ENCODE measurements at places on chromosomes 13 and 19. TPM values are rescaled to one million over a fixed set of nuclear protein-coding genes. Genes with fewer than 3 reads are reported as not detected.

- DNase-seq = no peak
Observed at GRCh38 chr13:114056205-114057013, 76.0 kb downstream of the RASA3 start.

- no peak for DNase-seq
Observed at GRCh38 chr13:97464561-97464960, 30.6 kb downstream of the RAP2A start.

GRCh38 chr13:30737511-30738337 lies 2.4 kb downstream of the ALOX5AP start:
- DNase-seq = no peak

DNA sequence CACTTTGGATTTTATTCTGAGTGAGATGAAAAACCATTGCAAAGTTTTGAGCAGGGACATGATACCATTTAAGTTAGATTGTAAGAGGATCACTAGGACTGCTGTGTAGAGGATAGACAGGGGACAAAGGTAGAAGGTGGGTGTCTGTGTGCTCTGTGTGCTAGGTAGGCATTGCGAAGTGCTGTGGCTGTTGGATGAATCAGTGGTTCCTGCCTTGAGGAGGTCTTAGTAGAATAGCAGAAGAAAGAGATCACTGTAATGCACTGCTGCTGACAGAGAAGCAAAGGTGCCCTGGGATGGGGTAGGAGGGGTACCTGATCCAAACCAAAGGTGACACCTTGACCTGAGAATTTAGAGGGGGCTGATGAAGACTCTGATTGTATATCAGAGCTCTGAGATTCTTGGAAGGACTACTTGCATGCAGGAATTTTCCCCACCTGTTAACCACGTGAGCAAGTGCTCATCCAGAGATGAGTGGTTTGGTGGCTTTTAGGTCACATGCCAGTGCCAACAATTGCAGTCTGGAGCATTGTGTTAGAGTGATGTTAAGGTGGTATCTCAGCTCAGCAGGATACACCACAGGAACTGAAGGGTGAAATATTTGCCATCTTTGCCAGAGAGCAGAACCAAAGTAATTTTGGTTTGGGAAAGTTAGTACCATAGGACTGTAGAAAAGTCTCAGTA lies 10.8 kb downstream of the WASF3 start:
- DNase-seq = no peak

DNA sequence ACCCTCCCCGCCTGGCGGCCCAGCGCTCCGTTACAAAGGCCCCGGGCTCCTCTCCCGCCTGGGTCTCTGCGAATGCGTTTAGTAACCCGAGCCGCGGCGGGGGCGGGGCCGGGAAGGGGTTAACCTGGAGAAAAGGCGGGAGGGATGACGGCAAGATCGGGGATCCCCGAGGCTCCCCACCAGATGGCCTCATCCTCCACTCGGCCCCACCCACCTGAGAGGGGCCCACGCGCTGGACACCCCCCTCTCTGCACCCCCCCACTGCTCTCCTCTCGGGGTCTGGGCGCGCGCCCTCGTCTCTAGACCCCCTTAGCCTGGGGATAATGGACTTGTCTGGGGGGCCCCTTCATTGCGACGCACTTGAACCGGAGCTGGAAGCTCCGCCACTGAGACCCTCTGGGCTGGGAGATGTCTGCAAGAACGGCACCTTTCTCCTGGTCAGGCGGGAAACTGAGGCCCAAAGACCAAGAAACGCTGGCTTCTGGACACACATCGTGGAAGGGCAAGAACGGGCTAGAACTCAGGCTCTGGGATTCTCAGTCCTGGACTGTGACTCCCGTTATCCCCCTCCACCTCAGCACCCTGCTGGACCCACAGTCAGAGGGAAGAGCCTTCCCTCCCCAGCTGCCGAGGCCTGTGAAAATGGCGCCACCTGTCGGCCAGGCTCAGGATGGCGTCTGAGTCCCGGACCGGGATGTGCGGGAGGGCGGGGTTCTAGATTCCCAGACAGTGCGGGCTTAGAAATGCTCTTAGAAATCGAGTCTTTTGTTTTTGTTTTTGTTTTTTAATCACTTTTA lies 2.9 kb upstream of the LTBP4 start:
- peak; percentile 86 for DNase-seq

DNA sequence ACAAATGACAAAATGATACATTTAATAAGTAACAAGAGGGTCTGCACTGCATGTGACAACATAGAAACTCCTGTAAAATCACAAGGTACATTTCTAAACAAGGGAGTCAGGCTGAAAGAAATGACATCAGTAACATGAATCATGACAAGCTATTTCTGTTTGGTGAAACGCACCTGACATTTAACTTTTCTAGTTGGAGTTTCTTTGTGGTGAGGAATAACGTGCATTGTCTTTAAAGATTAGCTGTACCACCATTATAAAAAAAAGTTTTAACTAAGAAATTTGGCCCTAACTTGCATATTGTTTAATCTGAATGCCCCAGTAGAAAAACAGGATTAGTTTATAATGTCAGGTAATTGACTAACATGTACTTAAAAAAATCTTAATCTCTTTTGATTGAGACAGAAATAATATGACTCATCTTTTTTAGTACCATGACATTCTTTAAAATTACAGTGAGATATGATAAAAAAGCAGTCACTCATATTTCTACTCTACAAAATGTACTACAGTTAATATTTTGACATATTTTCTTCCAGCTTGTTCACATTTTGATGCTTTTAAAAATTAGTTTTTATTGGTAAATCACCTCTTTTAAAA lies 418.2 kb downstream of the KLF12 start:
- DNase-seq = no peak

DNA sequence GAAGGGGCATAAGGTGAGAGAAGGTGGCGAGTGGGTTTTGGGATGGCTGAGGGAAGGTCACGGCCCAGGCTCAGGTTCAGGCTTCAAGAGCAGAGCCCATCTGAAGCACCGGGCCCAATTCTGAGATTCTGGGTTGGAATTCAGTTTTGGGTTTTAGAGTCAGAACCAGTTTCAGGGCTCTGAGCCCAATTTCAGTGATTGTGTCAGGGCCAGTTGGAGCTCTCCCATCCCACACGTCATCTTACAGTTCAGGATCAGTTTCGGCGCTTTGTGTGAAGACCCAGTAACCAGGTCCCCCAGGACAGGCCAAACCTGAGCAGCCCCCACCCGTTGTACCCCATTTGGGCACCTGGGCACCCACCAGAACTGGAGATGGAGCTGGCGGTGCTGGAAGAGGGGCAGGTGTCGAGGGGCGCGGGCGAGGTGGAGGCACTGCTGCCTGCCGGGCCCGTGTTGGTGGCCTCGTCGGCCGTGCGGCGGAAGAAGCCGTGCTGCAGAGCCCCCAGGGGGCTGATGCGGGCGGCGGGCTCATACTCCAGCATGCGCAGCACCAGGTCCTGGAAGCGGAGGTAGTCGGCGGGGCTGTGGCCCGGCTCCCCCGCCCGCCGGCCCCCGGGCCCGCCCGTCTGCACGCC lies 7.5 kb downstream of the DYRK1B start:
- no peak for DNase-seq

- no peak for DNase-seq
Observed at GRCh38 chr13:97278435-97279411, 56.6 kb downstream of the MBNL2 start.

DNA sequence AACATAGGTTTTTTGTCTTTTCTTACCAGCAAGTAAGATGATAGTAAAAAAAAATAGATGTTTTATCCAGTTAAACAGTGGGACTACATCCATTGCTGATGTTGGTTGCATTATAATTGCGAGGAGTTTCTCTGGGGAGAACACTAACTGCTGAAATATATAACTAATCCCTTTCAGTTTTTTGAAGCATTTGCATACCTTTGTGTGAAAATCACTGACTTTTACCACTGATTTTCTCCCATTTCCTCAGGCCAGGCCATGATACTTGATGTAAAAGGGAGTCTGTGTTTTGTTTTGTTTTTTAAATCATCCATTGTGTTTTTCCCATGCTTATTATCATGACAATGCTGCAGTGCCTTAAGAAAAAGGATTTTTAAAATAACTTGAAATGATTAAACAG lies 699.5 kb downstream of the PCDH9 start:
- no peak for DNase-seq

GRCh38 chr13:30034458-30034795 lies 184.0 kb upstream of the UBL3 start:
- no peak for DNase-seq

GRCh38 chr19:33301144-33301899 lies 1.0 kb downstream of the CEBPA start:
- DNase-seq = no peak

- no peak for DNase-seq
Observed at GRCh38 chr19:5706876-5707573, 12.9 kb downstream of the LONP1 start.

- DNase-seq = no peak
Observed at GRCh38 chr19:13557756-13558398, 51.6 kb upstream of the CACNA1A start.

DNA sequence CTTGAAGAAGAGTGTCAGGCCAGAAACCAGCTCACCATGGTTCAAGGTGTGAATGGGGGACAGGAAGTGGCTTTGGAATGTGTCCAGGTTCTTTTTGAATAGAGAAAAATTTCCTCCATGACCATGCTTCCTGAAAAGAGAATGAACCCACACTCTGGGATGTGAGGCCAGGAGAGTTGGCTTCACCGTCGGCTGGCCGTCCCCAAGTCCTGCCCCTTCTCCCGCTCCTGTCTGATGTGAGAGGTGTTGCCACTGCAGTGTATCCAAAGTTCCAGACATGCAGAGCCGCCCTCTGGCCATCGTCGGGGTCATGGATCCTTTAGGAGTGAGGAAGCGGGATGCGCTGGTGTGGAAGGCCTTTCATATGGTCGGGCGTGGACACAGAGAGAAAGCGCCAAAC lies 101.2 kb downstream of the COL4A2 start:
- DNase-seq = no peak

DNA sequence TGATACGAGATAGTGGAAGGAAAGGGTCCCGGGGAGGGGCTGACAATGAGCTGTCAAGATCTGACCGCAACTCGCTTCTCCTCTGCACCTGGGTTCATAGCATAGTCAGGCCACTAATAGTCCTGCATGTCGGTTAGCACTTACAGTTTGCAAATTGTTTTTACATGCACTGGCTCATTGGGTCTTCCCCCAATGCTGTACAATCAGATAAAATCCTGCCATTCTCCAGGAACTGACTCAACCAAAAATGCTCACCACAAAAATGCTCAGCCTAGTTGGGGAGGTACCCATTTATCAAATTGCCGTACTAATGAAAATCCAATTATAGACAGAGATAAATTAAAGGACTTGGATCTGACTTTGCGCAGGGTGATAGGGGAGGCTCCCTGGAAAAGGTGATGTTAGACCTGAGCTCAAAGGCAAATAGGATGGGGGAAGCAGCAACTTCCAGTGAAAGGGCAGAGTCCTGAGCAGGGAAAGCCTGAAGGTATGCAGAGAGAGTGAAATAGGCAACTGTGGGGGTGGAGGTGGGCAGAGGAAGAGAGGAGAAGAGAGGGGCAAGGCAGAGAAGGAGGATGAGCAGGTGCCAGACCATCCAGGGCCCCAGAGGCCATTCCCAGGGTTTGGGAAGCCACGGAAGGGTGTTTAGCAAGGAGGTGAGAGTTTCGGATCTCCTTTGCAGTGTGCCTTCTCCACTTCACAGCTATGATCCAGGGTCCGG lies 326.1 kb upstream of the TSHZ3 start:
- no peak for DNase-seq

DNA sequence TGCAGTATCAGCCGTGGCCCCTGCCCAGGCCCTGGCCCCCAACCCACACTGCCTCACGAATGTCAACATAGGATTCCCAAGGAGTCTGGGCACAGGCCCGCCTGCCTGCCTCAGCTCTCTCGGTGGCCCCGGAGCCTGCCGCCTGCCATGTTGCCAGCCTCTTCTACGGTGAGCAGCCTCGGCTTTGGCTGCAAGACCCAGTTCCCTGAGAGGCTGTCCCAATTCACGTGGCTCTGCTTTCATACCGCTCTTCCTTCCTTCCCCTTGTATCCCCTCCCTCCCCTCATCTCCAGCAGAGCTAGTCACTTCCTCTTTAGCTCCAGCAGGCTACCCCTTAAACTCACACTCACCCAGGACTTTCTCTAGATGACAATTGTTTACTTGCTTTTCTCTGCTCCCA lies 42.7 kb downstream of the SERP2 start:
- DNase-seq = no peak

GRCh38 chr19:32673573-32673972 lies 1.4 kb downstream of the ANKRD27 start:
- no peak for DNase-seq

DNA sequence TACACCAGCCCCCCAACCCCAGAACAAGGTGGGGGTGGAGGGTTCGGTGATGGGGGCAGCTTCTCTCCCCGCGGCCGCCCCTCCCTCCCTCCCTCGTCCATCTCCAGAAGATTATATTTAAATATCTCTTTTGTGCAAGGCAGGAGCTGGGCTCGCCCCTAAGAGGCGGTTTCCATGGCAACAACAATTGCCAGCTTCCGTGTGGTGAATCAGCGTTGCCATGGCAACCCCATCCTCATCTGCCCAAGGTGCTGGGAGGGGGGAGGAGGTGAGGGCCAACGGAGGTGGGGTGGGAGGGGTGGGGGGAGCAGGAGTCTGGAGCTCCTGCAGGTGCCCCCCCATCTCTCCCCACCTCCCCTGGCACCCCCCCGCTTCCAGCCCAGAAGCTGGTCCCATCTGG lies 46.4 kb downstream of the CELF5 start:
- DNase-seq = no peak

GRCh38 chr19:3684054-3684816 lies 16.0 kb downstream of the PIP5K1C start:
- DNase-seq = no peak

- DNase-seq = no peak
Observed at GRCh38 chr19:39304701-39305571, 8.7 kb downstream of the IFNL1 start.

GRCh38 chr19:4049432-4049831 lies 17.3 kb downstream of the ZBTB7A start:
- no peak for DNase-seq

CGB1 gene
- not detected for total RNA-seq

ATP12A gene
- not detected for total RNA-seq

ZNF333 gene
- total RNA-seq = 17.6 TPM

ZNF582 gene
- 3.2 TPM for total RNA-seq

GTF3A gene
- 164 TPM for total RNA-seq

MAST1 gene
- 1.5 TPM for total RNA-seq

LACC1 gene
- total RNA-seq = 3.1 TPM

FXYD7 gene
- total RNA-seq = 20.6 TPM

ZNF729 gene
- total RNA-seq = not detected

RBM42 gene
- 39.6 TPM for total RNA-seq

LGALS4 gene
- total RNA-seq = 1.7 TPM

ZIC2 gene
- total RNA-seq = not detected

ZGLP1 gene
- total RNA-seq = 1.1 TPM

ATXN8OS gene
- not detected for total RNA-seq

HSH2D gene
- total RNA-seq = 31.8 TPM
